Heart left ventricle (tissue), 16 donors: ENCODE measurements at places on chromosomes 2 and 18. TPM values are rescaled to one million over a fixed set of nuclear protein-coding genes. Genes with fewer than 3 reads are reported as not detected.

GRCh38 chr2:56519806-56520205 is 336.0 kb downstream of the CCDC85A start:
- no peak for DNase-seq

DNA sequence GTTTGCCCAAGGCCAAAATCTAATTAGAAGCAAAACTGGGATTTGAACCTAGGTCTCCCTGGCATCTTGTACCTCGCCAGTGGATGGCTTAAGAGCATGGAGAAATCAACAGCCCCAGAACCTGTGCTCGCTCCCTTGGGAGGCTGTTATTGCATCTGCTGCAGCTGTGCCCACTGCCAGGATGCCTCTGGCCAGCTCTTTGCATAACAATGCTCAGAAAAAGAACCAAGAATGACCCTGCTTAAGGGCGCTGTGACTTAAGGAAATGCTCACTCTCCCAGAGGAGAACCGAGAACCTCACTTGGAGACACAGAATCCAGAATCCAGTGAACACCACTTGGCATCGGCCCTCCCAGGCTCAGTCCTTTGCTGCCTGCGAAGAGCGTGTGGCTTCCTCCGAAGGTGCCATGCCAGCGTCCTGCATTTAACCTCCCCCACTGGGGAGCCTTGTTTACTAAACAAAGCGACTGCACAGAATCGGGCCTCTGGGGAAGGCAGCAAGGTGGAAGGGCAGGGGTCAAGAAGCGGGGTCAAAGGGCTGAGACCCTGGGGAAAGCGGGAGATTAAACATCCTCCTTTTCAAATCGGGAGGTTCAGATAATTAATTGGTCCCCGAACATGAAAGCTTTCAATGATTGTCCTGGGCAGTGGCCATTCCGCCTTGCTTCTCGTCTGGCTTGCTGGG is 71.0 kb upstream of the BOD1L2 start:
- no peak for DNase-seq

GRCh38 chr2:99354070-99354469 is 16.9 kb downstream of the EIF5B start:
- no peak for DNase-seq

GRCh38 chr2:170123593-170123992 is 54.4 kb upstream of the MYO3B start:
- DNase-seq, result no peak

DNA sequence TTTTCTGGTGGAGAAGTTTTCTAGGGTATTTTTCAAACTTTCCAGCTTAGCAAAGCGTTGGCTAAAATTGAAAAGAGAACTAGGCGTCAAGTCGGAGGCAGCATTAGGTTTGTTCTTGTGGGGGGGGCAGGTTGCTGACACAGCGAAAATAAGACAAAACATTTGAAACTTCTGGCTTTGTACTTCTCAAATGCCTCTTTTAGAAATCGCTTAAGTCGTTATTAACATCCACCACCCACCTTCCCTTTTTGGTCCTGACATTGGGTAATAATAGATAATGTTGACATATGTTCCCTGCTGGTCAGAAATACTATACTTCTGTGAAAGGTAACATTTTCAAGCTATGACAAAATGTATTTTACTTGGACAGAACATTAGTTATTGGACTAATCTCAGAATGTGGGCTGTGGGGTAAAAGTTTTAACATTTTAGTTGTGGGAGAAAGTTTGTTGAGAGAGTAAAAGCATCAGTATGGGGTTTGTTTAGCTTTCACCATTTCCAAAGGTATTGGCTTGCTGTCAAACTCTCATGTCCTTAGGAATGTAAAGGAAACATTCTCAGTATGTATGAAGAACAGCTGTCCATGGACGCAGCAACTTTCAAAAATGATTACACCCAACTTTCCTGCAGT is 88.1 kb upstream of the ZEB2 start:
- no peak for DNase-seq

DNA sequence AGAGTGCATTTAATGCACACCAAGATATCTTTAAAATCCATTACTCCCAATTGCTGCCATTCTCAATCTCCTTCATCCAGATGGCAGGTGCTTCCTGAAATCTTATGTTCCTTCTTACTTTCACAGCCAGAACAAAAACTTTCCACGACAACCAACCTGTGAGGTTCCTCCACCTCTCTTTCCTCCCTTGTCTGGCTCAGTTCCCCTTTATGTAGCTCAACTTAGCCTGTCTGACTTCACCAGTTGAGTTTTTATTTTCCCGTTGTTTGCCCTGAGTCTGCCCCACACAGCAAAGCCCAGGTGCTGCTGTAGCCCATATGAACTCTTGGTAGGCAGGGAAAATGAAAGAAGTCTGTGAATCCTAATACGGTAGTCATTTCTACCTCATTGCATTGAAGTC is 112.5 kb downstream of the MREG start:
- DNase-seq, result no peak

- DNase-seq, result no peak
Observed at GRCh38 chr2:189327879-189328847, 113.1 kb upstream of the WDR75 start.

DNA sequence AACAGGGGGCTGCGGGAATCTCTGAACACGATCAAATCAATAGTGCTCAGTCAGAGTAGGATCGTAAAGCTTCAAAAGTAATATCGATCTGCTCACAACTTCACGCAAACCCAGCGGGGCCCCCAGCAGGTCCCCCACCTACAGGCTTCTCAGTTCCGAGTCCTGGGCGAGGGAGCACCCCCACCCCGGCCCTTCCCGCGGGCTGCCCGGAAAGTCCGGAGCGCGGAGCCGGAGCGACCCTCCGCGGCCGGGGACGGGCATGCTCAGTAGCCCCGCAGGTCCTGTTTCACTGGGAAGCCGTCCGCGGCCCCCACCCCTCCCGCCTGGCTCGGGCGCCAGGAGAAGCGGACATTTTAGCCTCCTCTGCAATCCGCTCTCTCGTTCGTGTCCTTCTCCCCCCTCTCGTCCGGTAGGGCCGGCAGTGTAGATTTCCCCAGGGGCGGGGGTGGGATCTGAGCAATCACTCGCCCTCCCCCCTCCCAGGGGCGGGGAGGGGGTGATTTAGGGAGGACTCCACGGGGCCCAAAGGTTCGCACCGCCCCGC is 3.3 kb upstream of the SPRED2 start:
- DNase-seq, result peak; percentile 90

- peak; percentile 69 for DNase-seq
Observed at GRCh38 chr2:215749092-215749957, 264.0 kb downstream of the MREG start.

DNA sequence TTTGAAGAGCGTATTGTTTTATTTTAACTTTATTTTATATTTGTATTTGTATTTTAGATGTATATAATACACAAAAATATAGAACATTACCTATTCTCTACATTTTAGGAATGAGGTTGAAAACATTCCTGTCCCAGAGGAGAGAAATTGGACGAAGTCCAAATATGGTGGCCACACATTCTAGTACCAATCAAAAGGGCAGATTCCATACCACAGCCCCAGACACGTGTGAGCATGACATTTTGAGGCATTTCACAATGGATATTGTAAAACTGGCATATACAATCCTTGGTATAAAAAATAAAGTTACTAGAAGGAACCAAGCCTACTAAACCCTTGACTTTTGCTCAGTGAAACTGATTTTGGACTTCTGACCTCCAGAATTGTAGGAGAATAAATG is 50.6 kb downstream of the C2orf76 start:
- DNase-seq, result no peak

DNA sequence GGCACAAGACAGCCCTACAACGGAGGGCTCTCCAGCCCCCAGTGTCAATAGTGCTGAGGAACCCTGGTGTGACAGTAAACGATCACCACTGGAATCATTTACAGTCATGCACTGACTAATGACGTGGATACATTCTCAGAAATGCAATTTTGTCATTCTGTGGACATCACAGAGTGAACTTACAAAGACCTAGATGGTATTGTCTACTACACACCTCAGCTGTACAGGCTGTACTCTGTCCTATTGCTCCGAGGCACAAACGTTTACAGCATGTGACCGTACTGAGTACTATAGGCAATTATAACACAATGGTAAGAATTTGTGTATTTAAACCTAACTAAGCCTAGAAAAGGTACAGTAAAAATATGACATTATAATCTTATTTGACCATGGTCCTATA is 67.2 kb downstream of the CD8B2 start:
- DNase-seq, result no peak

DNA sequence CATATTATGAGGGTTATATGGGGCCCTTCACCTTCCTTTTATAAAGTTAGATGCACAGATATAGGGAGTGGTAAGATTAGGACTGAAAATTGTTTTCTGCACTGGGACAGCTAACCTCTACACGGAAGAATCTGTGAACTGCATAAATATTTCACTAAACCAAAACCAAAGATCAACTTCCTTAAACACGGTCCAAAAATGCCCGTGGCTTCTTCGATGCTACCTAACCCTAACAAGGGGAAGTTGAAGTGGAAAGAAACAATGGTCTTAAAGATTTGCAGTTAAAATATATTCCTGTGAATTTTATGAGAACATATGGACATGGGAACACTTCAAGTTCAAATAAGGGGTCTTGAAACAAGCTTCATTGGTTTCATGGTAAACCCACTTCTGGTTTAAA is 33.3 kb upstream of the PAX3 start:
- DNase-seq, result no peak

DNA sequence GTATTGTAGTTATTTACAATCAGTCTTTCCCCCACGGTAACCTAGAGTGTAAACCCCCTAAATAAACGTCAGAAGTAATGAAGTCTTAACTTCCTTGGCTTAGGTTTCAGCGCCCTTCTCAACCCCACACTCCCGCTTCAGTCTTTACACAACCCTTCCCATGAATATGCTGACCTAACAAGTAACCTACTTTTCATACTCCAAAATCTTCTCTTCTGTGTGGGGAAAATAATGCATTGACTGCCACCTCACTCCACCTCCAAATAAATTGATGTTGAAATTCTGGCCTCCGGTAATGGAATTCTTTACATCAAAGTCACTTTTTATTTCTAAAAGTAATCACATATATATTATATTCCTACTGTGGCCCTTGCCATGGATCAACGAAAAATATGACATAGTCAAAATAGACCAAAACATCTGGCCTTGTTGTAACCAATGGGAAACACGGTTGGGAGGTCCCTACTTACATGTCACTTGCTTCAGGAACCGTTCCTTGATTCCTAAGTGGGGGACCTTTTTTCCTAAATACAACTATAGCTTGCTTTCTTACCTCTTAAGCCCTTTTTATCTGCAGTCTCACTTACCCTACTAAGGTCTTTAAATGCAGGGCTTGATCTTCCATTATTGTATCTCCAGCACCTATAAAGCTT is 961 bp downstream of the GEN1 start:
- DNase-seq, result no peak

DNA sequence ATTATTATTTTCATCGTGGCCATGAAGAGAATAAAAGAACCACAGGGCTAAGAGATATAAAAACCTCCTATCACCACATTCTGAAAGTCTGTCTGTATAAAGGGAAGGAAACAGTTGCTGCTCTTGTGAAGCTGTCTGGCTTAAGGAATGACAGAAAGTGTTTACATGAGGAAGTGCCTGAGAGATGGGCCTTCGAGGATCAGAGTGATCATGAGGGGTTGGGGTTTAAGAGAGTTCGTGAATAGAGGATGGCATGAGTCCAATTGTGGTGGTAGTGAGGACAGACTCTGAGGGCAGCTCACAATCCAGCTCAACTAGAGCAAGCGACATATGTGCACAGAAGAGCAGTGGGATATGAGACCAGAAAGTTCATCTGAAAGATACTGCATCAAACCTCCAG is 65.8 kb upstream of the PIEZO2 start:
- no peak for DNase-seq

GRCh38 chr2:138871312-138871711 is 91.1 kb upstream of the NXPH2 start:
- DNase-seq, result no peak

GRCh38 chr2:228689053-228689452 is 507.6 kb upstream of the SPHKAP start:
- DNase-seq, result no peak

GRCh38 chr2:109537565-109538222 is 76.1 kb downstream of the SEPTIN10 start:
- DNase-seq, result no peak

GRCh38 chr2:43067254-43068040 is 159.0 kb downstream of the ZFP36L2 start:
- DNase-seq, result no peak

DNA sequence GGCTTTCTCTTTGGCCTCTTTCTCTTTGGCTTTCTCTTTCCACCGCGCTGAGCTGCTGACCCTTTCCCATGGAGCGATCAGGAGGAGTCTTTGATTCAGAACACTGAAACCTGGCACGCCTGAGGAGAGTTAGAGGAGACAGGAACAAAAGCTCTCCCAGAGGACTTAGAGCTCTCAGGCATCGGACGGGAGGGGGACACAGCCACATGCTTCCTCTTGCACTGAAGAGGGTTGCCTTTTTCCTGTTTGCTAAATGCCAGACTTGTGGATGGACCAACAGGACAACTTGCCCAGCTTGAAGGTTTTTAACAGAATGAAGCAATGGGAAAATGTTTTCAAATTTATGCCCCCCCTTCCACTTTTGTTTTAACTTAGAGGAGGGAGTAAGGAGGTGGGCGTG is 3.6 kb upstream of the PTPN18 start:
- no peak for DNase-seq

- DNase-seq, result no peak
Observed at GRCh38 chr2:146503366-146503765, 1341.5 kb upstream of the ACVR2A start.

- no peak for DNase-seq
Observed at GRCh38 chr2:67465623-67466022, 68.5 kb downstream of the ETAA1 start.

GRCh38 chr2:101195871-101196661 is 44.9 kb upstream of the TBC1D8 start:
- DNase-seq, result no peak

DNA sequence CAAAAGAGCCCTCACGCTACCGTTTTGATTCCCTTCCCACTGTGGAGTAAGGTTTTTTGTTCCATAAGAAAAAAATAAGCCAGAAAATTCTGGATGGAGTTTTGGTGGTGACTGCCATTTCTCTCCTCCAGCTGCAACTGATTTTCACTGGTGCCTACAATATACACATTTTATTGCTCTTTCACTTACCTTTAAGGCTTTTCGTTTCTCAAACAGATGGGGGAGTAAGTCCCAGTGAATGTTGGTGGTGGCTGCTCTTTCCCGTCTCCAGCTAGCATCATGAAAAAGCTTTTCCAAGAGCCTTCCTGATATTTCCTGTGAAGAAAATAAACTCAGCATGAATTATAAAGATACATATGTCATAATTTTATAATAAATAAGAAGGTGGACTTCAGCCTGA is 932.5 kb upstream of the PIK3C3 start:
- DNase-seq, result no peak

PLEKHH2 gene
- total RNA-seq, result 6.5 TPM

IDH1 gene
- total RNA-seq, result 33.3 TPM

PSMA8 gene
- total RNA-seq, result not detected

ATP6V1B1 gene
- total RNA-seq, result 0.48 TPM

HOXD3 gene
- 0.49 TPM for total RNA-seq

NEU2 gene
- not detected for total RNA-seq

MC5R gene
- not detected for total RNA-seq

EN1 gene
- total RNA-seq, result not detected

SLC9A4 gene
- total RNA-seq, result not detected

IL18R1 gene
- 4.3 TPM for total RNA-seq

ANKRD62 gene
- total RNA-seq, result not detected
